Karpas-422 (cell line): ENCODE measurements at places on chromosomes 3 and 15.

DNA sequence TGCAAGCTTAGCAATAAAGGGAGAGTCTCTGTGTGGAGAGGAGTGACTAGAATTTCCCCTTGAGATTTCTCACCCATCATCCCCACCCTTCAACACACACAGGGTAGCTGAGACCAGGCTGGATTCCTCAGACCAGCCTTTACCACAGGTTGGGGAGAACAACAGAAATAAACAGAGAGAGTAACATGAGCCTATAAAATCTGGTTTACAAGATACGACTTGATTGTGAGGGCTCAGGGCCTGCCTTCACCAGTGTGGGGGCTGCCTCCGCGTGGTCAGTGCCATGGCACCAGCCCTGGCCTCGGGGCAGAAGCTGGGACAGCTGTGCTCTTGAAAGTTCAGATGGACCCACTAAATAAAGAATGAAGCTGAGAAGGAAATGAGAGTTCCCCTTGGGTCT is 14.6 kb upstream of the MAGEF1 start:
- no peaks in the 10 kb centered on the region for H3K27me3 ChIP-seq
- no peak overlapping the region for H3K27ac ChIP-seq
- H3K4me1 ChIP-seq: peaks cover 10% of the 10 kb centered on the region
- DNase-seq: no peak
- no peak overlapping the region for H3K4me3 ChIP-seq

GRCh38 chr15:44719293-44719999 is 8.1 kb downstream of the B2M start:
- no peak overlapping the region for H3K4me3 ChIP-seq
- no peaks in the 10 kb centered on the region for H3K27me3 ChIP-seq
- DNase-seq: peak; percentile 85
- peaks cover 43% of the 10 kb centered on the region for H3K36me3 ChIP-seq
- H3K27ac ChIP-seq: peak overlapping the region; percentile 75

DNA sequence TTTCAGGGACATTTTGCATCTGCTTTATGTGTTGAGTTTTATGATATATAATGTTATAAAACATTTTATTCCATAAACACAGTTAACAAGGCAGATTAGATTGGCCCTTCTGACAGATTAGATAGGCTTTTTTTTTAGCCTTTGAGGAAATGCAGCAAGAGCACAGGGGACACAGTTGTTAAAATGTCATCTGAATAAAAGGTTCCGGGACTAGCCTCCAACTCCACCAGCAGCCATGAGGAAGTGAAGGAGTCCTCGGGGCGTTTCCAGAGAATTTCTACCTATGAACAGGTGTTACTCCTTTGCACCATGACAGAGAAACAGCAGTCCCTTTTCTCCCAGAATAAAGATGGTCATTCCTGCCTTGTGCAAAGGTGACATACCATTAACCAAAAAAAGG is 167.8 kb upstream of the KBTBD8 start:
- no peak overlapping the region for H3K27ac ChIP-seq
- DNase-seq: no peak
- no peaks in the 10 kb centered on the region for H3K27me3 ChIP-seq
- no peak overlapping the region for H3K4me3 ChIP-seq
- no peaks in the 10 kb centered on the region; the same call in 1 of the 2 replicates for H3K36me3 ChIP-seq

DNA sequence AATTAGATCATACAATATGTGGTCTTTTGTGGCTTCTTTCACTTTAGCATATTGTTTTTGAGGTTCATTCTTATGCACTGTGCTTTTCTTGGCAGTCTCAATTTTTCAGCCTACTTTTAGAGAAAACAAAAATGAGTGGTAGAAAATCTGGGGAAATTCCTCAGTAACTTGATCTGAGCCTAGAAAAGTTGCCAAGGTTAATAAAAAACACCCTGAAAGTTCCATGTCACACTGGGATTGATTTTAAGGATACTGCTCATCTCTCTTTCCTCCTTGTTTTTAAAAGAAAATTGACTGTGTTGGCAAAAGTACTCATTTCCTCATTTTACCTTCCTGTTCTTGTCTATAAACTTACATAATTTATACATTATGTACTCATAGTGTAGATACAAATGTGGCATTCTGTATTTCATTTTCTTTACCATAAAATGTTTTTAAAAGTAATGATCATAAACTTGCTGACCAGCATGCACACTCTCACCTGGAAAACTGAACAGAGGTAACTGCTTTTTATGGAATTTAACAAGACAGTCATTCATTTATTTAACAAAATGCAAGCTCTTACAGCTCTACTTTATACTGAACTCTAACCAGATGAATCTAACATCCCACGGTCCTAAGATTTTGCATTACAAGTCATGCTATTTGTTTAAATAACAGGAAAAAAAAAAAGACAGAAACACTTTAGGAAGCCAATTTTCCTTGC is 28.6 kb upstream of the SH3BP5 start:
- peaks cover 17% of the 10 kb centered on the region for H3K4me1 ChIP-seq
- peak; percentile 46 for DNase-seq
- H3K36me3 ChIP-seq: no peaks in the 10 kb centered on the region
- H3K27ac ChIP-seq: 0 out of 2 replicates have a peak overlapping the region, but pooled peaks have one; percentile 8
- H3K27me3 ChIP-seq: no peaks in the 10 kb centered on the region

GRCh38 chr3:128006061-128007032 is 45.9 kb upstream of the SEC61A1 start:
- H3K4me1 ChIP-seq: 0 out of 2 replicates have a peak, but pooled peaks cover 2% of the 10 kb centered on the region
- H3K27me3 ChIP-seq: no peaks in the 10 kb centered on the region
- no peak overlapping the region for H3K27ac ChIP-seq
- no peak overlapping the region for H3K4me3 ChIP-seq
- no peak for DNase-seq

DNA sequence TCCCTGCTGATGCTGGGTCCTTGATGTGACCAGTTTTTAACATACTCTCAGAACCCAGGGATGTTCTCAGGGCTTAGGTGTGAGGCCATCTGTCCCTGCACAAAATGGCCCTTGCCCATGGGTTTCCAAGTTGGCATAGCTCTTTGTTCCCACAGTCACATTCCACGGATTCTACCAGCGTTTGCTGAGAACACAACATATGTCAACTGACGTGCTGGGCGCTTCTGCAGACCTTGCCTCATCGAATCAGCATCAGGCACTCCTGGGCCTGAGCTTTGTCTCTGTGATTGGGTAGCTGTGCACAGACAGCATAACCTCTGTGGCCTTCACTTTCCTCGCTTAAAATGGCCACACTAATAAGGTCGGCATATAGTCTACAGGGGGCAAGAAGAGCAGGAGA is 69.0 kb downstream of the MGLL start:
- no peaks in the 10 kb centered on the region for H3K27me3 ChIP-seq
- H3K4me3 ChIP-seq: no peak overlapping the region
- DNase-seq: no peak
- no peaks in the 10 kb centered on the region for H3K36me3 ChIP-seq

- no peak for DNase-seq
- no peaks in the 10 kb centered on the region for H3K4me1 ChIP-seq
- no peaks in the 10 kb centered on the region for H3K27me3 ChIP-seq
- no peak overlapping the region for H3K4me3 ChIP-seq
- peaks cover 25% of the 10 kb centered on the region for H3K36me3 ChIP-seq
- H3K27ac ChIP-seq: no peak overlapping the region
Measured at GRCh38 chr3:37291275-37291700, 116.9 kb upstream of the LRRFIP2 start.

GRCh38 chr3:69389520-69390248 is 3.8 kb upstream of the FRMD4B start:
- H3K4me3 ChIP-seq: no peak overlapping the region
- no peaks in the 10 kb centered on the region for H3K4me1 ChIP-seq
- no peak overlapping the region for H3K27ac ChIP-seq
- no peaks in the 10 kb centered on the region for H3K36me3 ChIP-seq
- no peaks in the 10 kb centered on the region for H3K27me3 ChIP-seq

- no peak overlapping the region for H3K4me3 ChIP-seq
- no peak overlapping the region for H3K27ac ChIP-seq
- no peaks in the 10 kb centered on the region for H3K4me1 ChIP-seq
- no peaks in the 10 kb centered on the region for H3K36me3 ChIP-seq
Measured at GRCh38 chr15:63037976-63038720, 4.4 kb upstream of the TPM1 start.

- H3K4me1 ChIP-seq: peaks cover 32% of the 10 kb centered on the region
- DNase-seq: no peak
- H3K27me3 ChIP-seq: no peaks in the 10 kb centered on the region
- H3K36me3 ChIP-seq: peaks cover 32% of the 10 kb centered on the region; the same call in 1 of the 2 replicates
- H3K27ac ChIP-seq: no peak overlapping the region
- H3K4me3 ChIP-seq: peak overlapping the region; percentile 80
Measured at GRCh38 chr3:72999951-73000350, 3.3 kb downstream of the PPP4R2 start.

- no peaks in the 10 kb centered on the region for H3K36me3 ChIP-seq
- H3K4me1 ChIP-seq: no peaks in the 10 kb centered on the region
- DNase-seq: no peak
- no peak overlapping the region for H3K4me3 ChIP-seq
- no peaks in the 10 kb centered on the region for H3K27me3 ChIP-seq
- H3K27ac ChIP-seq: no peak overlapping the region
Measured at GRCh38 chr3:9623148-9623547, 26.2 kb upstream of the MTMR14 start.

- no peak overlapping the region for H3K4me3 ChIP-seq
- DNase-seq: no peak
Measured at GRCh38 chr3:149374793-149375500, 2.5 kb downstream of the TM4SF1 start.

DNA sequence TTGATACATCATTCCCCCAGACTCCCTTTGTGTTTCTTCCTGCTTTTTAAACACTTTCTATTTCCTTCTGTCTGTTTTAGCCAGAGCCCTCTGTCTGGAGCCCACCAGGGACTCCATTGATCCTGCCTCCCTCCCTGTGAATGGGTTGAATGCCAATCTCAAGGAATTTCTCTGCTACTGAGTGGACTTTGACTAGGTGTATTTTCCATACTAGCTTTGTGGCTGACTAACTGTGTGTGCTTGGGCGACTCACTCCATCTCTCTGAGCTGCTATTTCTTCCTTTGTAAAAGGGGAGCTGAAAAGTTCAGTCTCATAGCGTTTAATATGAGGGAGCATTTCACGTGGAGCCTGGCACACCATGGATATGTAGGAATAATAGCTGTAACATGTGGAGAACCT is 98.8 kb downstream of the EEFSEC start:
- H3K4me1 ChIP-seq: peaks cover 10% of the 10 kb centered on the region
- H3K4me3 ChIP-seq: no peak overlapping the region
- DNase-seq: no peak
- no peak overlapping the region for H3K27ac ChIP-seq

GRCh38 chr3:2172561-2173171 is 74.0 kb downstream of the CNTN4 start:
- H3K36me3 ChIP-seq: no peaks in the 10 kb centered on the region
- H3K4me3 ChIP-seq: no peak overlapping the region
- no peaks in the 10 kb centered on the region for H3K4me1 ChIP-seq
- no peaks in the 10 kb centered on the region for H3K27me3 ChIP-seq
- DNase-seq: no peak

- H3K27ac ChIP-seq: no peak within 1 kb of the TSS
- no peaks in the 10 kb centered on the region for H3K27me3 ChIP-seq
- DNase-seq: no peak
- H3K4me3 ChIP-seq: no peak within 1 kb of the TSS
- no peaks in the 10 kb centered on the region for H3K4me1 ChIP-seq
- no peaks in the 10 kb centered on the region for H3K36me3 ChIP-seq
Measured at GRCh38 chr15:53759411-53759931, at the start of gene WDR72. Gene WDR72, minus strand, starts transcription at chr15:53759663. Its CDS starts 26,514 bp downstream, at chr15:53733149.

- DNase-seq: peak; percentile 64
- H3K4me1 ChIP-seq: peaks cover 20% of the 10 kb centered on the region
- no peaks in the 10 kb centered on the region for H3K36me3 ChIP-seq
- H3K27me3 ChIP-seq: no peaks in the 10 kb centered on the region
- no peak overlapping the region for H3K4me3 ChIP-seq
Measured at GRCh38 chr15:65192016-65192415, 6.9 kb upstream of the CLPX start.

DNA sequence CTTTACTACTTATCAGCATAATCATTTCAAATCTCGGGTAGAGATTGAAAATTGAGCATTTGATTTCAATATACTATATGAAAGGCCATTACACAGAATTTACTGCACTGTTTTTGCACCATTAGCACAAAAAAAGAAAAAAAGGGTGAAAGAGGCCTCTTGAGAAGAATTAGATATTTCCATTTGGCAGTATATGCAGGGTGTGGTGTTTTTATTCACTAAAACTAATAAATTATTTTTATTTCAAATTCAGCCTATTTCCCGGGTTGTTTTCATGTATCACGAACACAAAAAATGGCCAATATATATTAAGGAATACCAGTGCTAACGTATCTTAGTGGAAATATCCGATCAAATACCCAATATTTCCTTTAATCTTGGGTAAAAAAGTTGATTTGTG is 110.5 kb upstream of the TBL1XR1 start:
- no peak overlapping the region for H3K27ac ChIP-seq
- H3K36me3 ChIP-seq: no peaks in the 10 kb centered on the region
- no peak overlapping the region for H3K4me3 ChIP-seq
- DNase-seq: no peak
- H3K27me3 ChIP-seq: no peaks in the 10 kb centered on the region

- no peak overlapping the region for H3K27ac ChIP-seq
- H3K27me3 ChIP-seq: no peaks in the 10 kb centered on the region
- H3K4me3 ChIP-seq: no peak overlapping the region
- H3K4me1 ChIP-seq: peaks cover 46% of the 10 kb centered on the region
- no peak for DNase-seq
Measured at GRCh38 chr3:81742581-81742980, 18.9 kb downstream of the GBE1 start.

GRCh38 chr3:195892105-195893043 is 16.0 kb downstream of the TNK2 start:
- no peaks in the 10 kb centered on the region for H3K27me3 ChIP-seq
- no peak overlapping the region for H3K4me3 ChIP-seq

- H3K4me1 ChIP-seq: no peaks in the 10 kb centered on the region
- no peak overlapping the region for H3K27ac ChIP-seq
- no peak for DNase-seq
- no peak overlapping the region for H3K4me3 ChIP-seq
Measured at GRCh38 chr3:117818592-117818991, 1109.0 kb downstream of the TUSC7 start.

DNA sequence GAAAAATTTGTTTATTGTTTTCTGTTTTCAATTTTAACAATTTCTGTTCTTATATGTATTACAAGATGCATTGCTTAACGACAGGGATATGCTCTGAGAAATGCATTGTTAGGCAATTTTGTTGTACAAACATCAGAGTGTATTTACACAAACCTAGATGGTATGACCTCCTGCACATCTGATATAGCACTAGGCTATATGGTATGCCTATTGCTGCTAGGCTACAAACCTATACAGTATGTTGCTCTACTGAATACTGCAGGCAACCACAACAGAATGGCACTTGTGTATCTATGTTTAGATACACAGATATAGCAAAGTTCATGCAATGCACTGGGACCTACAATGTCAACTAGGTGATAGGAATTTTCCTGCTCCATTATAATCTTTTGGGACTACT is 70.1 kb downstream of the SUCNR1 start:
- H3K27ac ChIP-seq: no peak overlapping the region
- DNase-seq: peak; percentile 27
- H3K4me3 ChIP-seq: no peak overlapping the region

- no peak overlapping the region for H3K4me3 ChIP-seq
- no peak overlapping the region for H3K27ac ChIP-seq
- no peaks in the 10 kb centered on the region for H3K36me3 ChIP-seq
Measured at GRCh38 chr15:78739996-78740903, 71.0 kb downstream of the ADAMTS7 start.

- no peaks in the 10 kb centered on the region for H3K4me1 ChIP-seq
- no peaks in the 10 kb centered on the region for H3K36me3 ChIP-seq
- no peaks in the 10 kb centered on the region for H3K27me3 ChIP-seq
- no peak overlapping the region for H3K27ac ChIP-seq
- DNase-seq: no peak
Measured at GRCh38 chr3:160883373-160883772, 127.3 kb downstream of the PPM1L start.
